ENCODE measurements at places on chromosomes 7 and 10.
A peak's percentile ranks its signal among the peaks of the same experiment; 100 is the strongest.

DNA sequence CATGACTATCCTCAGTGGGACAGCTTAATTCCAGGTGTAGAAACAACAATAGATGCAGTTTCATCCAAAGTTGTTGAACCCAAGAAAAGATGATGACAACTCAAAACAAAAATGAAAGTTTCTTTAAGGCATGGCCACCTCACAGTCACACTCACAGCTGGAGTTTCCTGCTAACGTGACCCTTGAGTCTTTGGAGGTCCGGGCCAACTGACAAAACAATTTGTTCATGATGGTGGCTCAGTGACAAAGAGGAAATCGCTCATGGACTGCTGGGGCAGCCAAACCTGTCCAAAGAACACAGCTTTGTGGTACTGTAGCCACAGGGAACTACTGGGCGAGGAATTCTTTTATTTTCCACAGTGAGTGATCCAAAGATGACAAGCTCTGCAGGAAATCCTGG lies 96.0 kb upstream of the JCAD start:
- DNase-seq: no peak

DNA sequence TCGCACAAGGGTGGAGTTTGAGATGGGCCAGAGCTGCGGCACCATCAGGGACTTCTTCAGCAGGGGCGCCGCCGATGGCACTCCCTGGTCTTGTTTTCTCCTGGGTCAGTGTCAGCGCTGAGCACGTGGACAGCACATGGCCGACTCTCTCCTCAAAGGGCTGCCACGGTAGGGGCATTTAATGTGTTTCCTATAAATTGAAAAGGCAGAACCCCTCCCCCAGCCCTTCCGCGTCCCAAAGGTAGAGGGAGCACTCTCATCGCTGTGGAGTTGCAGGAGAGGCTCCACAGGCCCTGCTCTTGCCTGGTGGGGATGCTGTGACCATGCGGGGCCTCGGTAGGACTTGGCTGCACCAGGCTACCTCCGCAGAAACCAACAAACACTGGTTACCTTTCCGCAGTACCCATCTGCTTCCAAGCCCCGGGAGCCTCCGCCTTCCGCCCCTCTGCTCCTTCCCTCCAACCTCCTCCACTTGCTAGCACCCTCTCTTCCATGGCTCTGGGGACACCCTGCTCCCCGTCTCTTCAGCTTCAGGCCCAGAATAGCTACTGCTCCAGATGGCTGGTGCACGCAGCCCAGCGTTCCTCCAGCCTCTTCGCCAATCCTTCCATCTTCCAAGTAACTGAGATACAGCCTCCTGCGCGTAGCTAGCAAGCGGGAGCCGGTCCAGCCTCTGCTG lies 166.3 kb upstream of the ADCY1 start:
- DNase-seq: no peak

GRCh38 chr10:33524041-33524440 lies 189.6 kb upstream of the NRP1 start:
- no peak for DNase-seq

- DNase-seq: no peak
Measured at GRCh38 chr10:76874176-76874575, 763.4 kb downstream of the KCNMA1 start.

- no peak for DNase-seq
Measured at GRCh38 chr10:112202076-112202475, 18.5 kb upstream of the GPAM start.

DNA sequence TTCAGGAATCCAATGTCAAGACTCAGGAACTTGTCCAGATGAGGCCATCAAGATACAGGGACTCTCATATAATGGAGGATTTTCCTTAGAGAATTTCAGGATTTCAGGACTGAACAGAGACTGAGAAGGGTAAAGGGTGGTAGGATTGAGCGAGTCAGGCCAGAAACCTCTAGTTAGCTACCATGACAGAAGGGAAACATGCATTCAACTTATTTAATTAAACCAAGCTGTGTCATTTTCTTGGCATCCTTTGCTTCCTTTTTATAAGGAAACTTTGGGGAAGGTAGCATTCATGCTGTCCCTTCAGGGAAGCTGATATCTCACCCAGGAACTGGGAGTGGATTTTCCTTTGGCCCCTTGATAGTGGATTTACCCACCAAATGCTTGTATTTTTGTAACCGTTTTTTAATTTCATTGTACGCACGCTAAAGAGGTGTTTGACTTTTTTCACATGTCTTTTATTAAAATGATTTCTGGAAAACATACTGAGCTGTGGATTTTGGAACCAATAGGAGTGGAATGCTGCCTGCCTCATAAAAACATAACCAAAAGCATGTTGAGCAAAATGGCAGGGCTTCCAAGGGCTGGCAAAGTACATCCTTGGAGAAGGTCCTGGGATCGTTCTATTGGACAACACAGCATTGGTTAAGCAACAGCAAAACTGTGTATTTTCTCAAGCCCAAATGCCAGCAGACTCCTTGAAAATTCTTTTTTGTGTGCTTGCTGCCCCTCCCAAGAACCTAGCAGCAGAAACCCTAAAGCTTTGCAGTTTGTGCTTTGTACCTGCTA lies 104.5 kb downstream of the CXCL12 start:
- no peak for DNase-seq

DNA sequence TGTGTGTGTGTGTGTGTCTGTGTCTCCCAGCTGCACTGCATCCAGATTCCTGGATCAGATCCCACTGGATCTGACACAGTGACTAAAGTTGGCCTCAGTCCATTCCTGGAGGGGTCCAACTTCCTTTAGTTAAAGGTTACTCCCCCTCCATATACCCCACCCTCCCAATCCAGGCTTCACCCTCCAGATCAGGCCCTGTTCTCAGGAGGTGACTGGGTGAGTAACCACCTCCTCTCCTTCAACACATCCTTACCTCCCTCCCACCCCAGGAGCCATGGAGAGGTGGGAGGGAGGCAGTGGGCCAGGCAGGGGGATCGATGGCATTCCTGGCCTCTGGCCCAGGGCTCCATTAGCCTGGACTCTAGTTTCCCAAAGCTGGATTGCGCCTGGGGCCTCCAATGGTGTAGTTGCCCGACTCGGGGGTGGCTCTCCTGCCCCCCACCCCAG lies 11.3 kb downstream of the KCNIP2 start:
- DNase-seq: no peak

- no peak for DNase-seq
Measured at GRCh38 chr10:68553138-68553537, 7.0 kb upstream of the TET1 start.

DNA sequence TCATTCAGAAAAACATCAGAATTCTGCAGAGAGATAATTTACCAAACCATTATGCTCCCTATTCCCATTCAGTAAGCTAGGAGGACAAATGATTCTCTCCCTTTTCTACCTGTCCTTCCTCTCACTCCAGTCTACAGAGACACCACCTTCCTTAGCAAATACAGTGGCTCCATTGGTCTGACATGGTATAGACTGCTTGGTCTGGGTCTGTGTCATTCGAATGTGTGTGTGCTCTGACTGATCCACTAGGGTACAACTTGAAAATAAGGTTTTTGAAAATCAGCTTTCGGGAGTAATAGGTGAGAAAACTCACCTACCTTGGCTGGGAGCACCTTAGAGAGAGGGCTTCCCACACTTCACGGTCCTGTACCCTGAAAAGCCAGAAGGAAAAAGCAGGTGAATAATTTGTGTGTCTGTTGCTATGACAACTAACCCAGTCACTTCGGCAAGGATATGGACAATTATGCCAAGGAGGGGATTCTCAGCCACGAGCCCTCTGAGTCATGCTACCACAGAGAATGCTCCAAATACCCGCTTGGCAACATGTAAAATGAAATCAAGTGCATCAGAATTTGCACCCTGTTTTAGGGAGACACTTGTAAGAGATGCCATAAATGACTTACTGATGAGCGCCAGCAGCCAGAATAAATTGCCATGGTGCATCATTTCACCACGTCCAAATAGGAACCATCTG lies 114.5 kb upstream of the PRKCQ start:
- no peak for DNase-seq

DNA sequence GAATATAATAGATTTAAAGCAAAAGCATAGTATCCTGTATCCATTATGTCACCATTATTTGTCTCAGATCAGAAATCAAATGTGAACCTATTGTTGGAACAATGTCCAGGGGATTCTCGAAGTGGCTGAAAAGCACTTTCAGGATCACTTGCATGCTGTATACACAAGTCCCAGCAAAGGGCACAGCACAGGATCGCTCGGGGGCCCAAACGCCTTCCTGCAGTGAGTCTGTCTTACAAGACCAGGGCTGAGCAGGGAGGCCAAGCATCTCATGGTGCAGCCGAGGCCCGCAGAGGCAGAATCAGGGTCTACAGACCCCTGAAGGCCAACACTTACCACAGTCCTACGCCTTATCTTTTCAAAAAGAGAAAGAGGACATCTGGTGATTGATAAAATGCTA lies 92.3 kb downstream of the TNS3 start:
- no peak for DNase-seq

DNA sequence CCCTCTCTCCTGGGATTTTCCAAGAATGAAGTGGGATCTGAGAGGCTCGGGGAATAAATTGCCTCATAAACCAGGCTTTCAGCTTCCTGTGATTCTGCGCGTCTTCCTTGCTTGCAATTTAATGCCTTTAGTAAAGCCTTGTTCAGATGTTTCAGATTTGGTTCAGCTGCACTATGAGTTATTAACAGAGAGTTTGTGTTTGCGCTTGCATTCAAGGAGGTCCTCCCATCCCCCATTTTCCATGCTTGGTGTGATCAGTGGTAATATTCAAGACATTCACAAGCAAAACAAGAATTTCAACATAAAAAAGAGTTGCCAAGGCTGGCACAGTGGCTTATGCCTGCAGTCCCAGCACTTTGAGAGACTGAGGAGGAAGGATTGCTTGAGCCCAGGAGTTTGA lies 1068.9 kb downstream of the TYW1 start:
- no peak for DNase-seq

- no peak for DNase-seq
Measured at GRCh38 chr7:23907012-23907411, 197.0 kb downstream of the STK31 start.

DNA sequence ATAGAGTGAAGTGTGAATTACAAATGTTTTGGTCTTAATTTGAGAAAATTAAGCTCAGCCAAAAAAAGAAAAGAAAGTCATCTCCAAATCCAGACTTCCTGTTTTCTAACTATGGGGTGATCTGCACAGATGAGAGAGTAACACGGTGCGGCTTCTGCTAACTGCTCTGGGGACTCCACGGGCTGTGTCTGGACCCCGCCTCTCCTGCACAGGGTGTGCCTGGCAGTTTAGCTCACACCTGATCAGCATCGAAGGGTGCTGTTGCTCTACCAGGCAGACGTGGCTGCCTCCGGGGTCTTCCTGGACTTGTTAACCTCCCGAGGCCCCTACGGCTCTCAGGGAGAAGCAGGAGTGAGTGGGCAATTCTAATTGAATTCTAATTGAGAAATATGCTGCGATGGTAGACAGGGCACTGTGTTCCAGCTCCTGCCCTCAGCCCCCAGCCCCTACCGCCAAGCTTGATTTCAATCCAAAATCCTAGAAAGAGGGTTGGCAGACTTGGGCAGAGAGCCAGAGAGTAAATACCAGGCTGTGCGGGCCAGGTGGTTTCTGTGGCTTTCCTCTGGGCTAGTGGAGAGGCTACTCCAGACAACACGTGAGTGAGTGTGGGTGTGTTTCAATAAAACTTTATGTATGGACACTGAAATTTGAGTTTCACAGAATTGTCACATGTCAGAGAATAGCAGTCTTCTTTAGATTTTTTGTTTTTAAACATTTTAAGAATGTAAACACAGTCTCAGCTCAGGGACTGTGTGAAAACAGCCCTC lies 13.4 kb downstream of the SHH start:
- DNase-seq: no peak

GRCh38 chr7:149191851-149192250 lies 3.5 kb upstream of the ZNF282 start:
- no peak for DNase-seq

GRCh38 chr10:97319671-97320479 lies 804 bp downstream of the FRAT1 start:
- peak; percentile 73 for DNase-seq

DNA sequence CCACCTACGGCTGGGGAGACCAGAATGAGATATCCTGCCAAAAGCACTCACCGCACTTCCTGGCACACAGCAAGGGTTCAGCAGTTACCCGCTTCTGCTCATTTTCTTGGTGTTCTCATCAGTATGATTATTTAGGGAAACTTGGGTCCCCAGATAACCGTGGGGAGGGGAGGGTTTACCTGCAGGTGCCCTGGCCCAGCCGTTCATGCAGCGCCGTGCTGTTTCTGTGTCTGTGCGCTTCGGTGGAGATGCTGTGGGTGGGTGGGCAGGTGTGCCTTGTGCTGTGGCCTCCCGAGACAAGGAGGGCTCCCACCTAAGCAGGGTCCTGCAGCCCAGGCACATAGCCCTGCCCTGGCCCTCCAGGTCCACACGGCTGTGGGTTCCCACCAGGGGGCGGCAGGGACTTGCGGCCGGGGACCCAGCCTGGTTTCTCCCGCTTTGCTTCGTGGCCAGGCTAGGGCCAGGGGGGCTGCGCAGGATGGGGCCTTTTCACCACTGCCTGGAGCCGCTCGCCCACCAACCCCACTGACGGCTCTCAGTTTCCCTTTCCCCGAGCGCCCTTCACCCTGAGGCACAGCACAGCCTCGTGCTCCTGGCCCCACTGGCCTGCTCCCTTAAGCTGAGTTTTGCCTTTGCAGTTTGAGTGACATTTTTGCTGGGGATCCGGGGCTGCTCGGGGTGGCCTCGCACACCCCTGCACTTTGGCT lies 78.5 kb downstream of the LHPP start:
- DNase-seq: peak; percentile 75

DNA sequence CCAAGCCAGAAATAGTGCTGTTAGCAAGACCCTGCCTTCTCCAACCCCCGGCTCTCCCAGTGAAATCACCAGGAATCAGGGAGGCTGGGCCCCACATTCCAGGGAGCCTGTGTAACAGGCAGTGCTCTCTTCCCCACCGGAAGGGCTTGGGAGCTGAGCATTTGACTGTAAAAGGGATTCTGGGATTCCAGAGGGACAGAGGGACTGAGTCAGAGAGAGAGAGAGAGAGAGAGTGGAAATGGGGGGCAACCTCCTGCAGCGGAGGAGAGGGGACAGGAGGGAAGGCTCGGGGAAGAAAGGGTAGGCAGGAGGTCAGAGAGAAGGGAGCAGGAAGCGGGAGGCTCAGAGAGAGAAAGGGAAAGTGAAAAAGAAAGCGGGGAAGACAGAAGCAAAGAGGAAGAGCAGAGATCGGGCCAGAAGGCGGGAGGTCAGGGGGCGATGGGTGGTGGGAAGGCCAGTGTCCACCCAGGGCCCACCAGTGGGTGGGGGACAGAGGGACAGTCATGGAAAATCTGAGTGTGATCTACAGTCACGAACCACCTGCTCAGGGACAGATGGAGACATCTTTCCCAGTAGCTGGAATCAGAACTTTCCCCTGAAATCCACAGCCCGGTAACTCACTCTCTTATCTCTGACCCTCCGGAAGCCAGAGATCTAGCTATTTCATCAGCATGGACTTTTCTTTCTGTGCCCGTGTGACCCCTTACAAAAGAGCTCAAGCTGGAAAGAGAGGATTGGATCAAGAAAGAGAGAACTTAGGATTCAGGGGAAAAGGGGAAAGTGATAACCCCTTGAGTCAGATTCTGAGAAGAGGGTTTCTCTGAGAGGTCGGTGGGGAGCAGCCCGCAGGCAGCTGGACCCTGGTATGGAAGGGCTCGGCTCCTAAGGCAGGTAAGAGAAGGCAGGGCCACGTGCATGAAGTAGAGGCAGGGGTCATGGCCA lies 4.6 kb upstream of the SERPINE1 start:
- DNase-seq: no peak

- DNase-seq: no peak
Measured at GRCh38 chr7:42946627-42946950, 14.4 kb downstream of the MRPL32 start.

- peak; percentile 27 for DNase-seq
Measured at GRCh38 chr7:116862951-116863670, 724 bp downstream of the CAPZA2 start.

Data from activated naive CD4-positive, alpha-beta T cell treated with anti-CD3 and anti-CD28 coated beads, Interleukin-2, amount 10 ng/mL, durations not matched to agents 7 days and 5 days (primary cell).